ENCODE measurements at places on chromosomes 5 and 9.

- DNase-seq: no peak
Measured at GRCh38 chr5:43639566-43639965, 36.6 kb downstream of the NNT start.

DNA sequence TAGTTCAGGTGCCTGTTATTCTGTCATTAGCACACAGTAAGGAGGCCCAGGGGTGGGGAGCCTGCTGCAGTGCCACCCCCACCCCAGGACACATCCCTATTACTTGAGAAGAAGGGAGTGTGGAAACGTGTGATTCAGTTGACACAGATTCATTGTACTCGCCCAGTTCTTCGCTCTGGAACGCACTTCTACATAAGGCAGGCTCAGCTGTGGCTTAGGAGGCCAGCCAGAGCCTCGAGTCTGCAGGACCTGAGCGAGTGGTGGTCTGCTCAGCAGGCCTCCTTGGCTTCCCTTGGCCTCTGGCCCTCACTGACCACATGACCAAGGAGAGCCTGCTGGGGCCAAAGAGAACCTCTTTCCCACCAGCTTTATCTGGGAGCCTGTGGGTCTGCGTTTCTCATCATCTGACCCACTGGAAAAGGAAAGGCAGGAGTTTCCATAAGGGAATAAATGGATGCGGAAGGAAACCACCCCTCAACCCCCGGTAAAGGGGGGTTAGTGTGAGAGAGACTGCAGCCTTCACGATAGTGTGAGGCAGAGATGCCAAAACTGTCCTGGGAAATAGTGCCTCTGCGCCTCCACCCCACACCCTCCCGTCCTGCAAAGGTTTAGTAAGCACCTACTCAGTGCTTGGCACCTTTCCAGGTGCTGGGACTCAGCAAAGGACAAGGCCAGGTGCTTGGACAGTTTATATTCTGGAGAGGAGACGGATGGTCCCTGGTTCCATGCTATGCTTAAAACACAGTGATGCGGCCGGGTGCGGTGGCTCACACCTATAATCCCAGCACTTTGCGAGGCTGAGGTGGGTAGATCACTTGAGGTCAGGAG, 73.7 kb downstream of the PPARGC1B start:
- no peak for DNase-seq

- no peak for DNase-seq
Measured at GRCh38 chr9:134178768-134179551, 14.6 kb upstream of the RNU6ATAC start.

GRCh38 chr5:87732875-87733768, 320.4 kb upstream of the CCNH start:
- DNase-seq: no peak

GRCh38 chr5:6820851-6821479, 107.7 kb downstream of the TENT4A start:
- DNase-seq: peak; percentile 23

DNA sequence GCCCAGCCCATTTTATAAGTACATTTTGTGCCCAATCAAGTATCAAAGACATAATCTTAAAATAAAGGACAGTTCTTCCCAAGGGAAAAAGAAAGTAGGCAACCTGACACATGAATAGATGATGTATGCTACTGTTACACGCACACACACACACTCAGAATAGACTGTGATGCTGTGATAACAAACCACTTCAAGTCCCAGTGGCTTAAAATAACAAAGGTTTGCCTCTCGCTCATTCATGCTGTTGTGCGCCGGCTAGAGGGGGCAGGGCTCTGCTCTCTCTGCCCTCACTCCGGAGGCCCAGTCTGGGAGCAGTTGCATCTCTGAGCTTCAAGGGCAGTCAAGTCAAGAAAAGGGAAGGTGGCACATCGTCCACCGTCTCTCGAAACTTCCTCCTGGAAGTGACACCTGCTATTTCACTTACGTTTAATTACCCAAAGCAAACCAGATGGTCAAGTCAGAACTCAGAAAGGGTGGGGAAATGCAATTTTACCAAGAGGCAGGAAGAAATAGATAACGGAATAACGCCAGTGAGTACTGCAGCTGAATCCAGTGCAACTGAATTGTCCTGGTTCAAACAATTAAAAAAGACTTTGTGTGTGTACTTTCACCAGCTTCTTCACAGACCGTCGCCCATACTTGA, 43.3 kb downstream of the ANKRD33B start:
- DNase-seq: no peak

- DNase-seq: no peak
Measured at GRCh38 chr9:77128125-77128789, 49.1 kb upstream of the VPS13A start.

DNA sequence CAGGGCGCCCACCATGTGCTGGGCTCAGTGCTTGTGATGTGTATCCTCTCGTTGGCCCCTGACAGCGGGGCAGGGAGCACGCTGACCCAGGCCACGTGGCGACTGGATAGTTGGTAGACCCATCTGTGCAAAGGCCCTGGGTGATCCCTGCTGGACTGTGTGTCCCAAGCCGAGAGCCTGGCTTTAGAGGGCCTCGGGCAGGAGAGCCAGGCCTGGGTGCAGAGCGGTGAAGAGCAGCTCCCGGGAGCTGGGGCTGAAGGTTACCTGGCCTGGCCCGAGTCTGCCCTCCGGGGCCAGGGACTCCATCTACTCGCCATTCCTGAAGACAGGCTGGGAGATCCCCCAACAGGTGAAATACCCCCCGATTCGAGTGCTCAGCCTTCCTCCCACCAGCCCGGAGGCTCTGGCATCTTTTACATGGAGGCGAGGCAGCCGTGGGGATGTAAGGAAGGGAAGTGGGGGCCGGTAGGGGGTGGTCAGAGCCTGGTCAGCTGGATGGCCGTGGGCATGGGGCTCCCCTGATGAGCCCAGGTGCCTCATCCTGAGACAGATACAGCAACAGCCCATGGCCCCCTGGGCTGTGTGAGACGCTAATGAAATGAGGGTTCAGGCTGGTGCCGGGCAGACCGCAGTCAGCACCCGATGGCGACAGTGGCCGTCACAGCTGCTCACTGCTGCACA, 19.0 kb downstream of the NCS1 start:
- no peak for DNase-seq

GRCh38 chr9:90727488-90727887, 74.1 kb upstream of the SYK start:
- no peak for DNase-seq

DNA sequence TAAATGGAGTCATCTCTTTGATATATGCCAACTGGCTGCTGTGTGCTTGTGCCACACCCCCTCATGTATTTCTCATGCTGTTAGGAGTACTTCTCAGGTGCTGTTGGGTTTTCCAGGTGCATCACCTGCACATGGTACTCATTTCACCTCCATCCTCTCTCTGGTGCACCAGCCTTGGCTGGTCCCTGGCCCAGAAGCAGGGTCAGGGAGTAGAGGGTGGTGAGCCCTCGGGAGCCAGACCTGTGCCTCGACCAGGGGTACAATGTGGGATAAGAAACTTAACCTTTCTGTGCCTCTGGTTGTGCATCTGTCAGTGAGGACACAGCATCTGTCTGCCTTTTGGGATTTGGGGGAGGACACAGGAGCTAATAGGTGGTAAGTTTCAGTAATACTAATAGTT, 38.5 kb downstream of the SECISBP2 start:
- no peak for DNase-seq

- no peak for DNase-seq
Measured at GRCh38 chr5:85896514-85896913, 721.2 kb upstream of the COX7C start.

GRCh38 chr9:17625644-17626388, 47.0 kb downstream of the SH3GL2 start:
- DNase-seq: no peak

- no peak for DNase-seq
Measured at GRCh38 chr5:57097526-57097925, 76.3 kb upstream of the GPBP1 start.

GRCh38 chr5:171405615-171406014, 13.8 kb upstream of the FGF18 start:
- DNase-seq: peak; percentile 64

DNA sequence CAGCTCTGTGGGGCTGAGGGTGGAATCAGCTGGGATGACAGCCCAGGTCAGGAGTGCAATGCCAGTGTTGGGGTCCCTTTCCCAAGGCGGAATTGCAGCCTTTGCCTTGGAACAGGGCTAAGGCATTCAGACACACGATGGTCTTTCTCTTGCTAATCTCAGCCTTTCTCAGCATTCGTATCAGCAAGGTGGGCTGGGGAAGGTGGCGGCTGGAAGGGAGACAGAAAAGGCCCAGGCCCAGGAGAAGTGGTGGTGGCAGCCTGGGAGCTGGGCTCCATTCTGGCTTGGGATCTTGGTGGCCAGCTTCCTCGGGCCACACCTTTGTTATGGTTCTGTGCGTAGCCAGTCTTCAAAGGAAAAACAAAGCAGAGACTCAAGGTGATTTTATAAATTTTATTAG, 1.1 kb upstream of the ARHGEF28 start:
- no peak for DNase-seq

DNA sequence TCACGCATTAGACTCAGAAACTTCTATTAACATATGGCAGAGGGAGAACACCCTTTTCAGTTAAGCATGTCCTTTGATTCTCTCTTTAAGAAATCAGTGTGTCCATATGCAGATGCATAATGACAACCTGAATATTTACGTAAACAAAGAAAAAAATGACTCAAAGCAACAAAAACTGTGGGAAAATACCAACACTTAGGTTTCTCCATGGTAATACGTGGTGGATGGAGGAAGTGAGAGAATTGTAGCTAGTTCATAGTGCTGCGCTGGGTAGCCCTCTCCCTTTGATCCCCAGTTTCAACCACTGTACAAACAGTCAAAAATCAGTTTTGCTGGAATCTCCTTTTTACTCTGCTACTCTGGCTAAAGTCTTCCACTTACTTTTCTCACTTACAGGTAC, 2.0 kb upstream of the MAP3K1 start:
- no peak for DNase-seq

DNA sequence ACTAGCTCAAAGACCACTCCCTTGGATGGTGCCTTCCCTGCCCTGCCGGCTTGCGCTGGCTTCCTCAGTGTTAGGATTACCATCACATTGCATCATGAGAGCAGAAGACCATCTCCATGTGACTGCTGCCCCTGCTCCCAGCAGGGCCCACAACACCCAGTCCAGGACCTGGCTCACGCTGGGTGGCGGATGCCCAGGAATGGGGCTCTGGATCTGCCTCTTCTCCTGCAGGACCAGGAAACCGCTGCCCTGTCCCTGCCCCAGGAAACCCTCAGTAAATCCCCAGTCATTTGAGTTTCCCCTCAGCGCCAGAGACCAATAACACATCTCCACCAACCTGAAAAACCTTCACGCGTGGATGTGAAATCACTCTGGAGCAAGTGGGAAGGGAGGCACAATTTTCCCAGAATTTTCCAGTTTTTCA, 3.3 kb upstream of the RNF44 start:
- DNase-seq: no peak

GRCh38 chr9:128863647-128864046, 18.1 kb downstream of the KYAT1 start:
- DNase-seq: peak; percentile 41

DNA sequence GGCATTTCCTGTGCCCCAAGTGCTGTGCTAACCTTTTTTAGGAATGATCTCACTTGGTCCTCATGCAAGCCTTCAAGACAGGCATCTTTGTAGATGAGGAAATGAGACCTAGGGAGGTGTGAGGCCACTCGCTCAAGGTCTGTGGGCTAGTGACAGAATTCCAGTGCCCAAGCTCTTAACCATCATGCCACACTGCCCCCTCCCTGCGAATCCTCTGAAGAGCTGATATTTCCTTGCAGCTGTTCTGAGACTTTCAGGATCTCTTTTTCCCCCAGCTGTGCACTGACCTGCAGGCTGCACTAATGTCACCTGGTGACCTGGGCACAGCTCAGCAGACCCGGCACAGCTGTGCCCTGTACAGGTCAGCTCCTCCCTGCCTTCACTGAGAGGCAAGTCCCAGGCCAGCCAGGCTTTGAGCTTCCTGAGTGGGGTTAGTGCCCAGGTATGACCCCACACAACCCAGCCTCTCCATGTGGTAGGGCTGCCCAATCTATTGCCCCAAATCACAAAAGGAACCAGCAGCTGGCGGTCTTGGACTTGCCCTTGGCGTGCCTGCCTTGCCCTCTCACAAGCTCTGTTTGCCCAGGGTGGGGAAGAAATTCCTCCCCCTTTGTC, 32.7 kb downstream of the MORN5 start:
- DNase-seq: no peak

GRCh38 chr5:138874771-138875551, at the start of gene LRRTM2:
LRRTM2 (minus strand) TSS chr5:138875335; CDS start chr5:138874911, 424 bp downstream.
- DNase-seq: no peak

DNA sequence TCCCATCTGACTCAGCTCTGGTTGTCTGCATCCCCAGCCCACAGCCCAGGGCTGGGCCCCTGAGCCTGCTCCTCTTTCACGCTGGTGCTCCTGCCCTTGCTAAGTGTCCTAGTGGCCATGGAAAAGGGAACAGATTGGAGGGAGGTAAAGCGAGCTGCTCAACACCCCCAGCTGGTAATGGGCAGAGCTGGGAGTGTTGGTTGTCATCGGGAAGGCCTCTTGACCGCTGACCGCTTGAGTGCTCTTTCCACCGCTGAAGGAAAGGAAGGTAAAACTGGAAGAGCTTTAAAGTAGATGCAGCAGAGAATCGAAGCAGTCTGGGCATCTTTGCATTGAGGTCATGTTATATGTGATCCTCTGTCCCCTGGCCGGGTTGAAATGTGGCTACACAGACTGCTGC, 60.2 kb downstream of the CRB2 start:
- no peak for DNase-seq

- no peak for DNase-seq
Measured at GRCh38 chr9:128702949-128703615, 779 bp downstream of the PKN3 start.

DNA sequence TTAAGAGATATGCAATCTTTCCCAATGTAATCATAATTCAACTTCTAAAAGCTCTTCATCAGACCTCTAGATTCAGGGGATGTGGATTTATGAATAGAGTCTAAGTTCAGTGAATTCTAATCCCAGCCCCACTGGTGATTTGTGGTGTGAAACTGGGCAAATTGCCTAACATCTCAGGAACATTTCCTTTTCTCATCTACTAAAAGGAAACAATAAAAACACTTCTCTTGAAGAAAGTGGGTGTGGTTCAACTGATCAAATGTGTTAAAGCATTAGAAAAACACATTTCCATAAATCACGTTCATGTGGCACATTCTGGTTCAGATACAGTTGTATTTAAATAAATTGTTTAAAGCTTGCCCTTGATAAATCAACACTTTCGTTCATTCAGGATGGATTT, 631.7 kb upstream of the CDH6 start:
- no peak for DNase-seq

DNA sequence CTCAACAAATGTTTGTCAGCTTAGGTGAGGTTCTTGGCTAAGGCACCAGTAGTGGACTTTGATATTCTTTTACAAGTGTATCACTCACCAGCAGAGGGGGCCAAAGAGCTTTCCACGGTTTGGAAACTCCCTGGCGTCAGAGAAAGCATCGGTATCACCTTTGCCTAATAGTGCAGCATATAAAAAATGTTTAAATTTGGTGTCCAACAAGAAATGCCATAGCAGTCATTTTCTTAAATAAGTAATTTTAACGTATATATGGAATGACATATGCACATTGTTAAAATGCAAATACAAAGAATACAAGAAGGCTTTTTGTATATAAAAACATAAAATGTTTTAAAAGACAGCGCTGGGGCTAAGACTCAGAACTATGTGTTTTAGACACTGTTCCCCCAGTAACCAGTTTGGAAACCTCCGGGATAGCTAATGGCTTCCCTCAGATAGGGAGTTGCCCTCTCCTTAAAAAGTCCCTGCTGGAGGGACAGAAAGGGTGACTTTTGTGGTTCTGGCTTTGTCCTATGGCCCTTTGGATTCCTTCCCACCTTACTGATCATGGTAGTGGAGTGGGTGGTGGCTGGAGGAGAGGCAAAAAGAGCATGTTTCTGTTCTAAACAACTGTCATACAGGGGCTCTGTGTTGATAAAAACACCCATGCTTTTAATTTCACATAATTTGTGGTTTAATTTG, 124.6 kb downstream of the GPBP1 start:
- peak; percentile 52 for DNase-seq
